ENCODE measurements at places on chromosomes 7 and 10.

GRCh38 chr10:25661632-25662031, 272.4 kb upstream of the MYO3A start:
- DNase-seq, result no peak

DNA sequence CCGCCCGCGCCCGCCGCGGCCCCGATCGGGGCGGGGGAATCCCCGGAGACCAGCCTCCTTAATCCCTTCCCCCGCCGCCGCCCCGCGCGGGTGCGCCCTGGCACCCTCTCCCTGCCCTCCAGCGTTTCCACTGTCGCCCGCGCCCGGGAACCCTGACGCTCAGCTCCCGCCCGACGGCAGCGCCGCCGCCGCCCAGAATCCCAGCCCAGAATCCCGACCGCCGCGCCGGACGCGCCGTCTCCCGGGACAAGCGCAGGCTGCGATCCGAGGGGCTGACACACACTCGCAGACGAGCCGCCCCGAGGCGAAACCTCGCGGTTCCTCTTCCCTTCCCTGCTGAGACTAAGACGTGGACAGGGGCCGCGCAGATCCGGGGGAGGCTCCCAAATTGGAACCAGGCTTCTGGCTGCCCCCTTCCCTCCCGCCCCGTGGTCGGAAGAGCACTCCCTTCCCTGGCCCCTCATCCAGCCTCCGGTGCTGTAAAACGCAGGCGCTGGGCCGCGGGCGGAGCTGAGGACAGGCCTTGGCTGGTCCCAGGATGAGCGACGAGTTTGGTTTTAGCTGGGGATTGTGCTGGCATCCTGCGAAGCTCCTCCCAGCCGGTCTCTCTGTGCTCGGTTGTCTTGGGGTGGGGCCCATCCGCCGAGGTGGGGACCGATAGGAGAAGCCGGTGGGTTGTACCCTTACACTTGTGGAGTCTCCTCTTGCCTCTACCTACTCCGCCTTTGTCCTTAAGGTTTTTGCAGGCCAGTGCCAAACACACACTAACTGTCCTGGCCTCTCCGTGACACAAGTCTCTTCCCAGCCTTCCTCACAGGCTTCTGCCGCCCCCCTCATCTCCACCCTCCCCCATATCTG, 1.1 kb downstream of the MARVELD1 start:
- no peak for DNase-seq

DNA sequence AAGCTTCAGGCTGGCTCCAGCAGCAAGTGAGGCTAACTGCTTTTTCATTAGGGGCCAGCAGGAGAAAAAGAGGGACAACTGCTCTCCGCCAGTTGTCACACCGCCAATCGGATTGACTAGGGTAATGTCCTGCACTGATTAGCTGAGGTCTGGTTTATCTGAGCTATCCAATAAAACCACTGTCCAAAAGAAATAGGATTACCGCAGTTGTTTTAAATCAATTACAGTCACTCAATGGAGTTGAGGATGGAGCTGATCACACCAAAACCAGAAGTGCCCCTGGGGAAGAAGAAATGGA, 351.4 kb upstream of the NPVF start:
- no peak for DNase-seq

DNA sequence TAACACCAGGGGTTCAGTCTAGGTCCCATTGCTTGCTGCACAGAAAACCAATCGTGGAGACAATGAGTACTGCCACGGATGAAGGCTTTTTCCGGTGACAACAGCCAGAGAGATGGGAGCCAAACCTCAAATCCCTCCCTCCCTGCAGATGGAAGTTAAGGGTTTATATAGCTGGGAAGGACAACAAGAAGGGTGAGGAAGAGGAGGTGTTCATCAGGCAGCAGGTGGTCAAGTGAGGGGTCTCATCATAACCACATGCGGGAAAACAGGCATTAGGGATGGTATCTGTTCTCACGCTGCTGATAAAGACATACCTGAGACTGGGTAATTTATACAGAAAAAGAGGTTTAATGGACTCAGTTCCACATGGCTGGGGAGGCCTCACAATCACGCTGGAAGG, 91.3 kb downstream of the MKX start:
- no peak for DNase-seq

Data from stimulated activated CD4-positive, alpha-beta T cell treated with anti-CD3 and anti-CD28 coated beads, TNF-alpha, amount 100 ng/mL, for 1 hour (primary cell).